Ovary (tissue), 10 donors: ENCODE measurements at places on chromosomes 6 and 20.
A peak's percentile ranks its signal among the peaks of the same experiment; 100 is the strongest.

DNA sequence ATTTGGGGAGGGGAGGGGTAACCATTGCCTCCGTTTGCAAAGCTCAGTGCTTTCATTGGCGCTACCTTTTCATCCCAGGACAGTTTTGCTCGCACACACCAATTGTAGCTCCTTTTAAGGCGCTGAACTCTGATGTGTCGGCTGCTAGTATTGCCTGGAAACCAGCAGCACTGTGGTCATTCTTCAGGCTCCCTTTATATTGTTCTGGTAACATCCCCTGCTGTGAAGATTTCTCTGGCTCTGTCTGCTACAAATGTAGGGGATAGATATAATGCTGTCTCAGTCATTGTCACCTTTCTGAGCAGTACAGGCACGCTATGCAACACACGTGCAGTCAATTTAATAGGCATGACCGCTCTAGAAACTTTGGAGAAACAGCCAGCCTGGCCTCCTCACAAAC is 172.9 kb upstream of the SASH1 start:
- no peak for DNase-seq

GRCh38 chr20:24743641-24744040 is 205.4 kb upstream of the CST7 start:
- DNase-seq, result no peak

DNA sequence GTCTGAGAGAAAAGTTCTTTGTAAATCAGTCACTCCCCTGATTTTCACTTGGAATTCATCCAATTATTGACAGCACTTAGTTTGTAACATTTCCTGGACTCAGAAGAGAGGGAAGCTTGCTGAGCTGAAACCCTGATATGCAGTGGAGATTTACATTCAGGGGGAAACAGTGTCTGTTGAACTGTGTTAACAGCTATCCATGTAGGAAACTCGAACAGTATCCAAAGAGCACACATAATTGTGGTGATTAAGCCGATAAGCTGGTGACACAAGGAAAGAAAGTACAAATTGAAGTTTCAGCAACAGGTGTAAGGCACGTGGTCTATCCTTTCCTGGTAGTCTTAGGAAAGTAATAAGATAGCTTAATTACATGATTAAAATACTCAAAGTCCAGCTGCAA is 78.1 kb upstream of the FLRT3 start:
- no peak for DNase-seq

- no peak for DNase-seq
These were observed 69.3 kb downstream of the ABHD12 start for GRCh38 chr20:25321262-25321831.

GRCh38 chr6:71248306-71248765 is 40.3 kb upstream of the OGFRL1 start:
- no peak for DNase-seq

DNA sequence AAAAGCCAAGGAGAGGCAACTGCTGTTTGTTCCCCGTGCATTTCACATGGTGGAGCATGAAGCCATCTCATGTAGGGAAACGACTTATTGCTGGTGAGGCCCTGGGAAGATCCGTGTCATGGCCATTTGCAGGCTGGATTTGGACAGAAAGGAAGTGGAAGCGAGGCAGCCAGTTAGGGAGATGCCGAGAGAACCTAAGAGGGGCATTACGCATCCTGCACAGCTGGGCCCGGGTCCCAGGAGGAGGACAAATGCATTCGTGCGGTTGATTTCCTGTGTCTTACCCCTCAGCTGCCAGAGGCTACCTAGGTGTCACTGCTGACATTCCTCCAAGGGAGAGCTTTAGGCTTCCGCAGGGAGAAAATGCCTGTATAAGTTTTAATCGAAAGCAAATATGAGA is 316.2 kb upstream of the CDYL start:
- no peak for DNase-seq

- no peak for DNase-seq
These were observed 84.0 kb downstream of the AGPAT4 start for GRCh38 chr6:161189891-161190290.

- DNase-seq, result no peak
These were observed 96.3 kb upstream of the ZBTB24 start for GRCh38 chr6:109579361-109579760.

GRCh38 chr6:16759181-16759645 is 2.0 kb downstream of the ATXN1 start:
- DNase-seq, result no peak

GRCh38 chr6:157760589-157761330 is 62.3 kb upstream of the SNX9 start:
- peak; percentile 37 for DNase-seq
